NCI-H774 (cell line): ENCODE measurements at places on chromosomes 1 and 21.

DNA sequence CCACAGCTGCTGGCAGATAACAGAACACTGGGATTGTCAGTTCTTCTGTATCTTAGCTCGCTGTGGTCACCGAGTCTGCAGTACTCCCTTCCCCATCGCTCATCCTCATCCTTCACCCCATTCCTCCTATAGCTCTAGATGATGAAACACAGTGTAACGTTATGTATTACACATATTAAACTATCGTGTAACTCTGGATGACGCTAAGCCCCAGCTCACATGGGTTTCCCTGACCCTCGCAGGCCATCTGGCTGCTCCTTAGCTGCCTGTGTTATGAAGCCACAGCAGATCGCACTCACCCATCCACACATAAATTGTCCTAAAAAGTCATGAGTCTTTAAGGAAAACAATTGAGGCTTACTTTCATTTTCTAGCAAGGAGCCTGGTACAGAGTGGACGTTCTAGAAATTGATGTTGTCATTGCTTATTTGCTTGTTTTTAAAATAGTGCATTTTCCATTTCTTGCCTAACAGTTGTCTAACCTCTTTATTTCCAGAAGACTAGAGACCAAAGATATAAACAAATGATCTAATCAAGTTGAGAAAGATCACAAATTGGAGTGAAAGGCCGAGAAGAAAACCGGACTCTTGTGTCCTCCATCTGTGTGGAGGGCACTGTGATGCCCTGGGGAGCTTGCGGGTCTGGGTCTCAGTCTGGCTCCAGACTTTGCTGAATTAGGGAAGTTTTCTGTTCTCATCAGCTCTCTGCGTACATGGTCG is 24.3 kb upstream of the PCP4 start:
- no peak for DNase-seq

DNA sequence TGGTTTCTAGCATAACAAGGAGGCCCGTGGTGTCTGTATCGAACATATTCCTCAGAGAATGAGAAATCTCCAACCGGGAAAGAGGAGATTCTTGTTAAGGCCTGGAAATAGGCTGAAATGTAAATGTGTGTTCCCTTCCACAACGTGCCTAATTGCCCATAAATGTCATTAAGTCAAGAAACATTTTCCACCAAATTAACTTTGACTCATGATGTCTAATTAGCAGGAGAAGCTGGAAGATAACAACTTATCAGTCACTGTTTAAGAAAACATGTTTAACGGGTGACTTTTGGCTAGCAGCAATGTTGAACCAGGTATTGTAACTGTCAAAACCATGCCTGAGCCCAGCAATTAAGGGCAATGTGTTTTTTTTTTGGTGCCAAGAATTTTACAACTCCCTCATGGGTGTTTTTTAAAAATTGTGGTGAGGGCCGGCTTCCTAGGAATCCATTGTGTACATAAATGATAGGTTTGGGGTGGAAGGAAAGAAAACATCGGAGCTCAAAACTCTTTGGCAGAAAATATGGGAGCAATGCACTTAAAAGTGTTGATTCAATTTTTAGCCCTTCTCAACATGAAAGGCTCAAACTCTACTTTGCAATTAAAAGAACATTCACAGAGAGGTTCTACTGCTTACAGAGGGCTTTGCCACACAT is 67.0 kb downstream of the OLIG1 start:
- DNase-seq, result no peak

DNA sequence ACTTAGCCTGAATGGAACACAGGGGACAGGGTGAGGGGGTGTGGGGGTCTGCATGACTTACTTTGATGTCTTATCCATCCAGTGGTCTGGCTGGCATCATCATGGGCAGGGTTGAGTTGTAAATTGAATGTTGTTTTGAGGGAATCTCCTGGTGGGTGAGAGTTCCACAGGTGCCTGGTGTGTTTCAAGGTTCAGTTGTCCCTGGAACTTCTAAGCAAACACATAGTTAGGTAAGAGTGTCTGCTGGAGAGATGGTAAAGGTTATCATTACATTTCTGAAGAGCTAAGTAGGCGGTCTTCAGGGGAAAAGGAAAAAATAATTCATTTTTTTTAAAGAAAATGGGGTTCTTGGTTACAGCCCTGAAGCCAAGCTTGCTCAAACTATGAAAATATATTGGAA is 46.0 kb upstream of the SIPA1L2 start:
- DNase-seq, result no peak

DNA sequence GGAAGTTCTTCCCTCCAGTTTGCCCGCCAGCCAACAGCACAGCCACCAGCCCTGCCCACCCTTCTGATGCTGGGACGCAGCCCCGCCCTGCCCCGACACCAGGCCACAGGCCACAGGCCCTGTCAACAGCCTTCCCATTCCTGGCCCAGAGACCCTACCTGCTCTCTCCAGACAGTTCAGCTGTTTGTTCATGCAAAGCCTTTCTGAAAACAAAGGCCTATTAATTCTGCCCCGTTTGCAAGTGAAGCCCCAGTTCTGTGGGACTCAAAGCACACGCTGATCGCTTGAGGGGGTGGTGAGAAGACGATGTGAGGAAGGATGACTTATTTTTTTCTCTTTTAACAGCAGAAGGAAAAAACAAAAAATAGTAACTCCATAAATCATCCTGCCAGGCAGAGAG is 55.4 kb upstream of the KIF26B start:
- DNase-seq, result no peak

- DNase-seq, result no peak
These were observed at the start of gene GNG12 for GRCh38 chr1:67832737-67833601. Gene GNG12 (minus strand): TSS chr1:67833467. CDS start chr1:67707686, 125,781 bp downstream.

- DNase-seq, result no peak
These were observed 29.2 kb downstream of the CDCA8 start for GRCh38 chr1:37721565-37721964.

DNA sequence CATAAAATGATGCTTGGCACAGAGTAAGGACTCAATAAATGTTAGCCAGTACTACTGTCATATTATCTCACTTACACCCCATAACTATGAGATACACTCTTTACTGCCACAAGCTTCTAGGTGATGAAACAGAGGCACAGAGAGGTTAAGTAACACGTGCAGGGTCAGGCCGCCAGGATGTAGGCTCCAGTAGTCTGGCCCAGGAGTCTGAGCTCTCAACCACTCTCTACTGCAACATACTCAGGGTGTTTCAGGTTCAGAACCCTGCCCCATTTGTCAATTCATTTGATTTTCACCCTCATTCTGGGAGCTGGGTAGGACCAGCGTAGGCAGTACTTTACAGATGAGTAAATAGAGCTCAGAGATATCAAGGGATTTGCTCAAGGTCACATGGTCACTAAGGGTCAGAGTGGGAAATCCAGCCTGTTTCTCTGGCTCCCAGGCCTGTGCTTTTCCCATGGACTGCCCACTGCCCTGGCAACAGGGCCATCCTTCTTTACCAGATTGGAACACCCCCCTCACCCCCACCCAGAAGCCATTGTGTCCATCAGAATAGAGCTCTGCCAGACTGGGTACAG is 21.2 kb downstream of the IQGAP3 start:
- no peak for DNase-seq

DNA sequence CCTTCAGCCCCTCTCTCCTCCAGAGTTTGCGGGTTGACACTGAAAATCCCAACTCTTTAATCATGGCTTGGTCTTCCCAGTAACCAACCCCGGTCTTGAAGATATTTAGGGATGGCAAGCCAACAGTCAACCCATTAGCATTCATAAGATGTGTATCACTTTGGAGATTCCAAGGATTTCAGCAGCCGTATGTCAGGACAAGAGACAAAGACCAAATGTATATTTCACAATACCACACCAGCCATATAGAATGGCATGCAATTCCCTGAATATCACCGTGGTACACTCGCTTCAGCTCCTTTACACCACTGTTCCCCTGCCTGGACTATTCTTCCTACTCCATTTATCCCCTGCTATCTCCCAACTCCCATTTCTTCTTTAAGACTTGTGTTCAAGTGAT is 109.2 kb downstream of the CSMD2 start:
- no peak for DNase-seq
